ENCODE measurements at places on chromosomes 5 and 9.

- no peak for DNase-seq
Measured at GRCh38 chr5:133317558-133317957, 265.7 kb downstream of the HSPA4 start.

- DNase-seq, result no peak
Measured at GRCh38 chr9:112323378-112323854, 10.0 kb downstream of the PTBP3 start.

DNA sequence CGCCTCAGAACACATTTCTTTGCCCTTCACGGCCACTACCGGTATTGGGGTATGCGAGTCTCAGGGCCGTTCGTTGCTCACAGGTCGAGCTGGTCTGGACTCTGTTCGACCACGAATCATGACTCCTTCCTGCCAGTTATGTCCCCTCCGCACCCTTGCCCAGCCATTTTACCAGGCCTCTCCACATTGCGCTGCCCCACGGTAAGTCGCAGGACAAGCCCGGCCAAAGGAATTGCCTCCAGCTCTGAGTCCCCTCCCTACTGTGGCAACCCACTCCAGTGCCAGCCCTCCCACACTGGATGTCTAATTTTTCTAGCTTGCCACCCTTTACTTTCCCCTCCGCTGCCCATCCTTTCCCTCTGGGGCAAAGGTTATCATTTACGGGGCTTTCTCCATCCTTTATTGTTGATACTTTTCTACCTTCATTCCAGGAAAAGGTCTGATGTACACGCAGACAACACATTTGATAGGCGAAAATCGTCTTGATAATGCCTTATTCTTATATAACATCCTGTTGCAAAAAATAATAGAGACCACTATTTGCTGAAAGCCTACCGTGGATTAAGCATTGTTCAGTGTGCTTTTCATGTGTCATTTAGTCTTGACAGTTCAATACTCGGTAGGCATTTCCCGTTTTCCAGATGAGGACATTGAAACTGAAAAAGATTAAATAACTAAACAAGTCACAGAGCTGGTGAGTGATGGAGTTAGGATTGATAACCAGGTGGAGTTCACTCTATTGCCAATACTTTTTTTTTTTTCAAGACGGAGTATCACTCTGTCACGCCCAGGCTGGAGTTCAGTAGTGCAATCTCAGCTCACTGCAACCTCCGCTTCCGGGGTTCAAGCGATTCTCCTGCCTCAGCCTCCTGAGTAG lies 958 bp upstream of the HSPA5 start:
- DNase-seq, result peak; percentile 29

DNA sequence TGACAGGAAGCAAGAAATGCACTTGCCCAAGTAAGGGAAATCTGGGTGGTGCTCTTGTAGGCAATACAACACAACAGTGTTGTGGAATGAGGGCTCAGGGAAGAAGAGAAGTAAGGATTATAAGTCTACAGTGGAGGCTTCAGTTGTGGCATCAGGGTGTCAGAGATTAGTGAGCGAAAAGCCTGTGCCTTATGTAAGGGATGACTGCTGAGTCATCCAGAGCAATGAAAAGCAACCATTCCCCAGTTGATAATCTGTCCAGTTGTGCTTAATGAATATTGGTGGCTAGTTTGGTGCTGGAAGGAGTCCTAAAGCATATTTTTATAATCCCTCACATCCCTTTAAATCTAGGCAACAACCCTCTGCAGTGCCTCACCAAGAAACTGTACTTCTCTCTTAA lies 42.0 kb downstream of the FBXO38 start:
- DNase-seq, result no peak

- no peak for DNase-seq
Measured at GRCh38 chr5:38751103-38751502, 94.7 kb upstream of the OSMR start.

DNA sequence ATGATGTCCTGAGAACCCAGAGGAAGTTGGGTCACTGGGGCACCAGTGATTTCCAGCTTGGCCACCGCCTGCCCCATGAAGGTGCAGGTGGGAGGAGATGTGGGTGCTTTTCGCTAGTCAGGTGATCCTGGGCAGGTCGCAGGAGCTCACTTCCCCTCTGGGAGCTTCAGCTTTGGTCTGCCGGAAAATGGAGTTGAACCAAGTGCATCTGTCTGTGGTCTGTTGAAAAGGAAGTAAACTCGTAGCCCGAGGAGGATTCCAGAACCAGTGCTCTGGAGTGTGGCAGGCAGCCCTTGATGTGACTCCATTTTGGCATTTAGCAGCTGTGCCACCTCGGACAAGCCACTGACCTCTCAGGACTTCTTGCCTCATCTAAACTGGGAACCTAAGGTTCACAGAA lies 81.8 kb upstream of the HRH2 start:
- no peak for DNase-seq

GRCh38 chr5:78781611-78782286 lies 133.2 kb upstream of the LHFPL2 start:
- no peak for DNase-seq

DNA sequence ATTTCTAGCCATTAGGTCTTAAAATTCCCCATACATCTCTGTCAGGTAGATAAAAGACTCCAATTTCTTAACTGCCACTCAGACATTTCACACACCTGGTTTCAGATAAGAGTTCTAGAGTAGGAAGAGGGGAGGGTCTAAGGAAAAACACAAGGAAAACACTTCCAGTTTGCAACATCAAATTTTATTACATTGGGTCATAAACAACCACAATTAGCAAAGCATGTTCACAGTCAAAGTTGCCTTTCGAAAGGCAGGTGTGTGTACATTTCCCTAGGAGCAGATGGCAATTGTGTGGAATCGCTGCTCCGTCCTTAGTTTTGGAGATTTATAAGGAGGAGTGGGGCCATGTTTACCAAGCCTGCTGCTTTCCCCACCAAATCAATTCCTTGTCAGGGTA lies 120.8 kb downstream of the DMRT2 start:
- no peak for DNase-seq

- DNase-seq, result no peak
Measured at GRCh38 chr9:123523845-123524244, 167.8 kb downstream of the CRB2 start.

DNA sequence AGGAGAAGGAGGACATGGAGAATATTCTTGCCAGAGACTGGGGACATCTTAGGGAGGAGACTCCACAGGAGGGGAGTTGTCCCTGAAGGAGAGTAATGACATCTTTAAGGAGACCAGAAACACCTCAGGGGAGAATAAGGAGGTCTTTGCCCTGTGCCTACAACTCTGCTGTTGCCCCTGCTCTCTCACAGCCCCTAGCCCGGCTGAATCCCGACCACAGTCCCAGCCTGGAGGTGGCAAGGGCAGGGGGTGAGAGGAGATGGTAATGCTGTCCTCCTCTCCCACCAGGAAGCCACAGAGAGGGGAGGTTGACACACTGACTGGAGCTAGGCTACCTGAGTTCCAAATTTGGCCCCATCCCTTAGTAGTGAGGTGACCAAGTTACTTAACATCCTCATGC lies 30.2 kb upstream of the ENHO start:
- DNase-seq, result no peak

GRCh38 chr5:126640866-126641265 lies 40.1 kb downstream of the PHAX start:
- DNase-seq, result no peak

DNA sequence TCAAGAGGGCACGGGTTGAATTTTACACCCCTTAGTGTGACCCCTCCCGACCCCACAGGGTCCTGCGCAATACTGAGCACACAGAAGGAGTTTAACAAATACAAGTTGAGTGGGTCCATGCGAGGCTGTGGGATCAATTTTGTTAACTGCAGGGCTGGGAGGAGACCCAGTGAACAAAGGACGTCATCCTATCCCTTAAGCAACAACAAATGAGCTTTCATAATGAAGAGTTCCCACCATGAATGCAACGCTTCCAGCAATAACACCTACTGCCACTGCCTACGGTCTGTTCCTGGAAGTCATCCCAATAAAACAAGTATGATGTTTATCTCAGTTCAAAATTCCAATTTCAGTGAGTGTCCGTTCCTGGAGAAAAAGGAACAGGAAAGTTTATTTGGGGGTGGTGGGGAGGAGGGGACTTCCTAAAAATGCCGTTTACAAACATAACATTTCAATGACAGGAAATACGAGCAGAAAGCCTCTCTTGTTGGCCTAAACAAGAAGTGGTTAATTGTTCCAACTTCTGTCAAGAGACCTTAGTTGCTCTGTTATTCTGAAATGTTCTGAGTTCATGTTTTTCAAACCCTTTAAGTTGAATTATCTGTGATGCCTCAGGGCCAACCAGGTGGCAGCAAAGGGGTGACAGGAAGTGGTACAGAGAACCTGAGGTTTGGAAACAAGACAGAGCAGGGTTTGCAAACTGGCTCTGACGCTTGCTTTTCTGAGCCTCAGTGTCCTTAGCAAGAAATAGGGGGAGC lies 65.8 kb upstream of the PLPP6 start:
- DNase-seq, result peak; percentile 16

DNA sequence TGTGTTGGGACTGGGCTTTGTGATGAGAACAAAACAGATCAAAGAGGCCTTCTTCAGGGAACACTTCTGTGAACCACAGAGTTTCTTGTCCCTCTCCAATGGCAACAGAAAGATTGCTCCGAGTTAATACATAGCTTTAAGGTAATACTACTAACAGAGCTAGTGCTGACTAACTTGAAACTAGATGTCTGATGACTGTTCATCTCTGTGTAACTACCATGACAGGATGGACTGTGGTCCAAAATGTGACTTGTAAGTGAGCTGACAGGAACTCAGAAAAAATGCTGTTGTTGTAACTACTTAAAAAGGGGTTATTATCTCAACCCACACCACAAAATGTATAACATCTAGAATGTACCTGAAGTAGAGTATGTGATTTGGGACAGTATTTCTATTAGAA lies 630.2 kb upstream of the DMAC1 start:
- DNase-seq, result no peak

DNA sequence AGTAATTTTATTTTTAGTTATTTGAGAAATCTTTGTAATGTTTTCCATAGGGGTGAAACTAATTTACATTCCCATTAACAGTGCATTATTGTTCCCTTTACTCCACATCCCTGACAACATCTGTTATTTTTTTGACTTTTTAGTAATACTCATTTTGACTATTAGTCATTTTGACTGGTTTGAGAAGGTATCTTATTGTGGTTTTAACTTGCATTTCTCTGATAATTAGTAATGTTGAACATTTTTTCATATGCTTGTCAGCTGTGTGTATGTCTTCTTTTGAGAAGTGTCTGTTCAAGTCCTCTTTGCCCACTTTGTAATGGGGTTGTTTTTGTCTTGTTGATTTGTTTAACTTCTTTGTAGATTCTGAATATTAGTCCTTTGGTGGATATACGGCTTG lies 27.5 kb downstream of the CCDC152 start:
- no peak for DNase-seq

- DNase-seq, result no peak
Measured at GRCh38 chr5:61200582-61201155, 38.4 kb upstream of the SMIM15 start.

GRCh38 chr5:144205141-144205551 lies 34.5 kb downstream of the KCTD16 start:
- no peak for DNase-seq

DNA sequence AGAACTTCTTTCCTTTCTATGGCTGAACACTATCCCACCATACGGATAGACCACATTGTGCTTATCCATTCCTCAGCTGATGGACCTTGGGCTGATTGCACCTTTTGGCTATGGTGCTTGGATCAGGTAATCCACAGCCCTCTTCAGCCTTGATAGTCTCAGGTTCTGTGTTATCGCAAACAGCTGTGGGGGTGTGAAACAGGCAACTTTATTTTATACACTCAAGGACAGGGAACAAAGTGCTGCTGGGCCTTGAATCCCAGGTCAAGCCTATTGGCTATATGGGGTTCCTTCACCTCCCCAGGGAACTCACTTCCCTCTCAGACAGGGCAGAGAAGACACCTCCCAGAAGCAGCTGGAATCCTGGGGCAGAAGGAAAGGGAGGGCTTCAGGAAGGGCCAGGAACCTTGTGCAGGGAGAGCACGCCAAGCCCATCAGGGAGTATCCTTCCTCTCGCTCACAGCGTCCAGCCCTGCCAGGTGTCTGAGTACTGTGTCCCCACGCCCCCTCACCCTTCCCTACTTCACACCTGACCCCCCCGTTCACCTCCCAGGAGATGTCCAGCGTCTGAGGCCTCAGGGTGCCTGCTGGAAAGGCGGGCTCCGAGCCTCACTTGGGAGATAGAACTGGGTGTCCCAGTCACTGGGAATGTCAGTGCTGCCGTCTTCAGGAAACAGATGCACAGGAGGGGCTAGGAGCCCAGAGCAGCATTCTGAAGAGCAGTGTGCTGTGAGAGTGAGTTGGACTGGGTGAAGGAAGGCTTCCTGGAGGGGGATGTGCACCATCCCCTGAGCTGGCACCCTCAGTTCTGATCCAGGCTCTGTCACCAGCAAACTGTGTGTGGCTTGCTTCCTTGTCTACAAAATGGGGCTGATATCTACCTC lies 32.8 kb downstream of the AFAP1L1 start:
- no peak for DNase-seq

DNA sequence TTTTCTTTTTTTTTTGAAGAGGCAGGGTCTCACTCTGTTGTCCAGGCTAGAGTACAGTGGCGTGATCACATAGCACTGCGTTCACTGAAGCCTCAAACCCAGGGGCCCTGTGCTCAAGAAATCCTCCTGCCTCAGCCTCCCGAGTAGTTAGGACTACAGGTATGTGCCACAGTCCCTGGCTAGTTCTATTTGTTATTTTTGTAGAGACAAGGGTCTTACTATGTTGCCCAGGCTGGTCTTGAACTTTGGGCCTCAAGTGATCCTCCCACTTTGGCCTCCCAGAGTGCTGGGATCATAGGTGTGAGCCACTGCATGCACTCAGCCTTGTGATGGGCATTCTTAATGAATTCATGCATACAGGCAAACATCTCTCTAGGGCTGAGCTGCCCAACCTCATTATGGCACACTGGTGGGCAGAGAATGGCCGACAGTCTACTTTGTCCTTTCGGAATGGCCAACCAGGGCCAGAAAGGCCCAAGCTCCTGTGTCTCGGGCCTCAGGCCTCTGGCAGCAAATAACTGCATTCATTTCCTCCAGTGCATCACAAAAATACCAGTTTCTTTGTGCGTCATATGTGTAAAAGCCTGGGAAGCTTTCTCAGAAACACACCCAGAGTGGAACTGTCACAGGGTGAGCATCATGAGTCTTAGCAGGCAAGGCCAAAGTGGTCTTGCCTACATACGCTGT lies 27.2 kb downstream of the ANXA6 start:
- no peak for DNase-seq

DNA sequence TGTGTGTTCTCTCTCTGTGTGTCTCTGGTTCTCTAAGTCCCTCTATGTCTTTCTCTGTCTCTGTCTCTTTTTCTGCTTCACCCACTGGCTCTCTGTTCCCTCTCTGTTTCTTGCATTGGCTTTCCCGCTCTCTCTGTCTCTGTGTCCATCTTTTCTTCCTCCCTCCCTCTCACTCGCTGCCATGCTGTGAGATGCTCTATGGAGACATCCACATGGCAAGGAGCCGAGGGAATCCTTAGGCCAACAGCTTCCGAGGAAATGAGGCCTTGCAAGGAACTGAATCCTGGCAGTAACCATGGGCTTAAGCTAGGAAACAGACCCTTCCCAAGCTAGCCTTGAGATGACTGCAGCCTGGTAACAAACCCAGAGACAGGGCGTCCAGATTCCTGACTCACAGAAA lies 117.3 kb downstream of the BRINP1 start:
- DNase-seq, result no peak

- DNase-seq, result peak; percentile 79
Measured at GRCh38 chr9:34664281-34665066, 2.0 kb upstream of the CCL27 start.

- DNase-seq, result no peak
Measured at GRCh38 chr5:135373736-135374515, 25.1 kb downstream of the MACROH2A1 start.
